HL-60 (cell line): ENCODE measurements at places on chromosomes 4 and X.

GRCh38 chr4:108172753-108173598 lies 4.2 kb upstream of the LEF1 start:
- no peak for DNase-seq

DNA sequence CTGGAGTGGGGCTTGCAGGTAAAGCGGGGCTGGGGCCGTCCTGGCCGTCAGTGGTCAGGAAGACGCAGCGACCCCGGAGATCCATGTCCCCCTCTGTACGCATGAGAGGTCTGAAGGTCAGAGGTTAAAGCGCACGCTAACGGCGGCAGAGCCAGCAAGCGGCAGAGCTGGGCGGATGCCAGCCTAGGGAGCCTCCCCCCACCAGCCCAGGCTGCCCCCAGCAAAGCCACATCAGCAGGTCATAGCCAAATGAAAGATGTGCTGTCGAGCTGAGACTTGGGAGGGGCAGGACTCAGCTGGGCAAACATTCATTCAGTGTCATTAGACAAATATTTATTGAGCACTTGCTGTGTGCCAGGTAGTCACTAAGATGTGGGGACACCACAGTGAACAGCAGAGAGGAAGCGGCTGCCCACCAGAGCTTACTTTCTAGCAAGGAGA lies 593 bp upstream of the JAKMIP1 start:
- DNase-seq, result no peak

DNA sequence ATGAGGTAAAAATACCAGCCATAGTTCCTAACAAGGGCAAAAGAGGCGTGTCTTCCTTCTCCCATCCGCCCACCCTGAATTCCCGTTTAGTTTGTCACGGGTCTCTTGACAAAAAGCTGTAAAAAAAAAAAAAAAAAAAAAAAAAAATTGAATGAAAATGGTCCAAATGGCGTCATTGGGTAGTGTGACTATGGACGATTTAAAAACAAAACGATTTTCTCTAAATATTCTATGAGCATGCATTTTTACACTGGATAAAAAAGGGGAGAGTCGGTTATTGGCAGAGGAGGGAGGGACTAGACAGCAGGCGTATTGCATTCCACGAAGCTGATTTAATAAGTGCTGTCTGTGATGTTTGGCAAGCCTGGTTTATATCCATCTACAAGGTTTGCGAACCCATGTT lies at the start of gene FAM133A:
TSS of gene FAM133A (plus strand) at position 338 of the 403 bp plus-strand sequence. CDS start 35,214 bp downstream, outside the sequence.
- no peak for DNase-seq

GRCh38 chr4:80071604-80072227 lies 1.3 kb downstream of the ANTXR2 start:
- no peak for DNase-seq

GRCh38 chr4:55517526-55518229 lies 29.0 kb downstream of the CLOCK start:
- no peak for DNase-seq

DNA sequence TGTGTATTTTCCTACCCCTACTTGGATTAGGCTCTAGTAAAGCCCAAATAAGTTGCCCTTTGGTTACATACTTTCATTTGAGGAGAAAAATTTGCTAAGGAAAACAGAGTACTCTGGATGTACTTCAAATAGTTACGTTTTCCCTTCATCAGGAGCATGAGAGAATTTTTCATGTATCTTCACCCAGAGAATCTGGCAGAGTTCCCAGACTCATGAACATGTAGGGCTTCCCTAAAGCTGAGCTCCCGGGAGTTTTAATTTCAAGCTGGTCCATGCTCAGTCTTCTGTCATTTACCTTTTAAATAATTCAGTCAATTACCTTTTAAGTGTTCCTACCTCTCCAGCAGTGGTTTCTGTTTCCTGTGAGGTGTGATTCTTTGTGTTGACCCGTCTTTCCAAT lies 367.5 kb upstream of the GRID2 start:
- DNase-seq, result no peak

GRCh38 chrX:153565996-153566580 lies 32.9 kb downstream of the CCNQ start:
- DNase-seq, result no peak

DNA sequence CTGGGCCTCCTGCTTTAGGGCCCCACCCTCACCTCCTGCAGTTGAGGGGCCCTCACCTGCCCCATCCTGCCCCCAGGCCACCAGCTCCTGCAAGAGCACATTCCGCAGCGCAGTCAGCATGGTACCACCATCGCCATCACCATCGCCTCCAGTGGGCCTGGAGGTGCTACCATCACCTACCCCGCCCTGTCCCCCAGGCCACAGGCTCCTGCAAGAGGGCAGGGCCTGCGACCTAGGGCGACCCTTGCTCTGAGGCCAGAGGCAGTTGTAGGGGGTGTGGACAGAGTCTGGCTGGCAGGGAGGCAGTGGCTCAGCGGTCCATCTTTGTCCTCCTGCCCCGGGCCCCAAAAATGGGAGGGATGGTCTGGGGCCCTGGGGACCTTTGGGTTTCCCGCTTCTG lies 3.9 kb upstream of the HAUS7 start:
- DNase-seq, result no peak
